ENCODE measurements at places on chromosomes 1 and 21.
A peak's percentile ranks its signal among the peaks of the same experiment; 100 is the strongest.

GRCh38 chr1:239301251-239301650 is 85.1 kb upstream of the CHRM3 start:
- no peak for DNase-seq

GRCh38 chr1:234608911-234609690 is 877 bp downstream of the IRF2BP2 start:
- peak; percentile 65 for DNase-seq

DNA sequence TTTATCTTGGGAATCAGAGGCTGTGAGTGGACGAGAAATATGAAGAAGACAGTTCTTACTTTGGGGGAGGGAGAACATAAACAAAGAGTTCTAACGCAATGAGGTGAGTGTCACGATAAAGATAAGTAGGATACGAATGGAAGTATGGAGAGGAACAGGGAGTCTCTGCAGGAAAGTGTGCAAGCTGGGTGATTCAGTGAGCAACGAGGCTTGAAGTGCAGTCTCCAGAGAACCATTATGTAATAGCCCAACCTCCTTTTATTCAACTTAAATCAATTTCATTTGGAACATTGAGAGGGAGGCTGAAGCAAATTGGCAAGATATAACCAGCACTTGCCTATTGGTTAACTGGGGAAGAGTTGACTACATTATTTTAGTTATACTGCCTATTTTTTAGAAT is 99.3 kb upstream of the PLD5 start:
- DNase-seq, result no peak

DNA sequence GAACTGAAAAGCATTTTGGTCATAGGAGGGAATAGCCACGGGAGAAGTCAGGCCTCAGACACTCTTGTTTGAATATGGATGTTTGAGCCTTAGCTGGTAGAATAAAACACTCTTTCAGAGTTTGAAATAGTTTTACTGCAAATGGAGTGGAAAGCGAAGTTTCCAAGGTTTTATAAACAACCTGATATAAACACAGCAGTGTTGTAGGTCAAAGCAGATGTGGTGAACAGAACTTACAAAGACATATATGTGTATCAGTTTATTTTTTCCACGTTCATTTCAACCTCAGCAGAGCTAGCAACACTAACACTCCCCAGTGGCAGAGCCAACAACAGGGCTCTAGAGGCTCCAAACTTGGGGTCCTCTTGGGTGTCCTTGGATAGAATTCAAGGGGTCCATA is 89.9 kb downstream of the WLS start:
- DNase-seq, result no peak

GRCh38 chr1:154263465-154264332 is 8.7 kb upstream of the HAX1 start:
- DNase-seq, result no peak

GRCh38 chr1:245407983-245408382 is 253.2 kb downstream of the KIF26B start:
- no peak for DNase-seq

DNA sequence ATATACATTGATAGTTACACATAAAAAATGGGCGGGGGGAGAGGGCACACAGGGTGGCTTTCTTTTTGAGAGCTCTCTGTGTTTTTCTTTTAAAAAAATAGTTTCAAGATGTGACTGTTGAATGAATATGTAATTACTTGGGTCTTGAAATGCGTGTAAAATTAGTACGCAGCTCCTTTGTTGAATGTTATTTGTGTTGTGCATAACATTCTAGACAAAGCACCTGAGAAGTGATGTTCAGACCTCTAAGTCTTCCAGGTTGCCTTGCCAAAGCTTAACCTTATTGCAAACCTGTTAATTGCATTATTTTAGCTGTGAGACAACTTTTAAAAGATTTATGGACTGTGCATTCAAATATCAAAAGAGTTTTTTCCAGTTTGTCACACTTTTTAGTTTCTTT is 5.4 kb downstream of the PBX1 start:
- no peak for DNase-seq

GRCh38 chr1:199020051-199020450 is 381.2 kb downstream of the PTPRC start:
- no peak for DNase-seq

GRCh38 chr1:55713516-55713915 is 498.4 kb upstream of the USP24 start:
- DNase-seq, result no peak

DNA sequence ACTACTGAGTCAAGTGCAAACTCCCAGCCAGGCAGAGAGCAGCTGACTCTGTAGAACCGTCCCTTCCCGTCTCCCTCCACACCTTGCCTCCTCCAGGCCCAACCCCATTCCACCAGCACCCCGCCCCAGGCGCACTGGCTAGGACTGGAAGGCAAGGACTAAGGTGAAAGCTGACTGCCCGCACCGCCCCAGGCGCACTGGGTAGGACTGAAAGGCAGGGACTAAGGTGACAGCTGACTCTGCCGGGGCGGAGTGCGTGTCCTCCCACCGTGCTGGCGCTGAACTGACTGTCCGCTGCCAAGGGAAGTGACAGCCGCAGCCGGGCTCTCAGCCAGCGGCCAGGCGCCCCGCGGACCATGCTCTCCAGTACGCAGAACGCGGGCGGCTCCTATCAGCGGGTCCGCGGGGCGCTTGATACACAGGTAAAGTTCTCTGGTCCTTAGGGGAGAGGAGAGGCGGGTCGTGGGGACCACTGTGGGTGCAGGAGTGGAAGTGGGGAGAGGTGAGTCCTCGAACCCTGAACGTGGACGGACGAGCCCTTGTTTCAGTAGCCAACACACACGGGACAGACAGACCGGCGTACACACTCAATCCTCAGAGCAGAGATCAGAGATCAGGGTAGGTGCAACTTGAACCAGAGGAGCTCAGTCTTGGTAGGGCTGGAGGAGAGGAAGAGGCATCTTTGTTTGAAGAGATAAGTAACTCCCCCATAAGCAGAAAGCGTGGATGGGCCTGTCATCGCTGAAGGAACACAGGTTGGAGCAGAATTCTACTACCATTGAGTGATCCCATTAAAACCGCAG is 58.0 kb downstream of the RBM11 start:
- no peak for DNase-seq

GRCh38 chr1:113091988-113092594 is 19.1 kb downstream of the LRIG2 start:
- DNase-seq, result no peak

GRCh38 chr1:93584261-93585003 is 97.2 kb downstream of the BCAR3 start:
- no peak for DNase-seq

- no peak for DNase-seq
Measured at GRCh38 chr1:178931858-178932551, 61.1 kb upstream of the ANGPTL1 start.

All from stimulated activated CD4-positive, alpha-beta T cell treated with anti-CD3 and anti-CD28 coated beads, Interleukin-4, amount 100 ng/mL, for 4 hours (primary cell).